ENCODE measurements at places on chromosomes 5 and 9. TPM values are rescaled to one million over a fixed set of nuclear protein-coding genes. Genes with fewer than 3 reads are reported as not detected.

FOXD4L6 gene
- total RNA-seq = not detected

BTNL8 gene
- total RNA-seq = not detected

GRCh38 chr9:76161541-76161940 lies 232.7 kb downstream of the RFK start:
- H3K4me3 ChIP-seq = no peak overlapping the region
- H3K36me3 ChIP-seq = peaks cover 7% of the 10 kb centered on the region
- H3K4me1 ChIP-seq = no peaks in the 10 kb centered on the region
- no peaks in the 10 kb centered on the region for H3K27me3 ChIP-seq

DNA sequence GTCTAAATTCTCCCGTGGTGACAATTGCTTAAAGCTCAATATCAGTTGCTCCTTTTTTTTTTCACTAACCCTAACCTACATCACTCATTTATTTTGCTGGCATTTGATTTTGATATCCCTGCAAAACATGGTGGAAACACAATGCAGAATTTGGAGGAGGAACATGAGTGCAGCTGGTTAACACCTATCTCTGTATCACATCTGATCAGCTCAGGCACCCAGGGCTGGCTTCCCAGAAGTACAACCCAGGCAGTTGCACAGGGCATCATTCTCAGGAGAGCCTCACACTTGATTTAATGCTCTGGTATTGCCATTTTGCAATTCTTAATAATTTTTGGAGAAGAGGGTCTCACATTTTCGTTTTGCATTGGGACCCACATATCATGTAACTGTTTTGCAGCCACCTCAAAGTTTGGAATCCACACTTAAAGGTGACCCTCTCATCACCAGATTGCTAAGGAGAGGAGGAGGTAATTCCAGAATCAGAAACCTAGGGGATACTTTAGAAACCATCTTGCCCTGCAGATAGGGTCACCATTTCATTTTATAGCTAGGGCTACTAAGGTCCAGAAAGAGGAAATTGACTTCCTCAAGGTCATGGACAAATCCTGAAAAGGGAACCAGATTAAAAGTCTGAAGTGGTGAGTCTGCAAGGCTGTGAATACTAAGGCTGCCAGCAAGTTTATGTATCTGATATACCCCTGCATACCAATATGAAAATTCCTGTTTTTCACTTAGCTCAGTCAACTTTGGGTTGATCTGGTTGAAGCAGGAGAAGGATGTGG lies 19.3 kb upstream of the ADAM19 start:
- no peaks in the 10 kb centered on the region for H3K36me3 ChIP-seq
- no peaks in the 10 kb centered on the region for H3K27me3 ChIP-seq
- DNase-seq = no peak
- no peak overlapping the region for H3K27ac ChIP-seq

Measured in glutamatergic neuron (in vitro differentiated cells).